Left renal cortex interstitium (tissue), 4 donors: ENCODE measurements at places on chromosomes 1 and 21.

DNA sequence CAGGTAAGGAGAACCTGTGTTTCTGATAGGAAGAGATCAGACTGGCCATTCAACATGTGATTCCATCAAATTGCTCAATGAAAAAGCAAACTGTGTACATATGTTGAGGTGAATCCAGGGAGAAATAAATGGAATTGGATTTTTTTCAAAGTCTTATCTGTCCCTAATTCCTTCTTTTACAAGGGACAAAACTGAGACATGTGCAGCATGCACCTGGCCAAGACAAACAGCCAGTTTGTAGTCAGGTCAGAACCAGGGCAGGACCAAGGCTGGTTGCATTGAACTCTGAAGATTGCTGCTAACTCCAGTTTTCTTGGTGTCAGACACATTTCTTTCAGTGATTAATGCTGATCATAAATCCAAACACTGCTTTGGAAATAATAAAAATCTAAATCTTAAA lies 69.6 kb upstream of the CCDC190 start:
- no peak for DNase-seq

DNA sequence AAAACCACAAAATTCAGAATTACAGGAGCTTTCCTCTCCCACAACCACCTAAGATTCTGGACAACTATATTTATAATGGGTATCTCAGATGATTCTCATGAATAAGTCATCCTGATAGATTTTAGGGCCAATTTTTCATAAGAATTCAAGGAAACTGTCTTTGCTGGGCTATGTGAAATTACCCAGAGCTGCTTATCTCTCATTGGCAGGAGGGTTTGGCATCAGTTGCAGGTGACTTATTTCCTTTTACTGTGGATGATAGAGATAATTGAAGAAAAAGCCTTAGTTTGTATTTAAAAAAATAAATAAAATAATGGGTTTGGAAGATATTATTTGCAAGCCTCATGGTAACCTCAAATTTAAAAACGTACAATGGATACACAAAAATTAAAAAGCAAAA lies 38.2 kb upstream of the WDR26 start:
- no peak for DNase-seq

DNA sequence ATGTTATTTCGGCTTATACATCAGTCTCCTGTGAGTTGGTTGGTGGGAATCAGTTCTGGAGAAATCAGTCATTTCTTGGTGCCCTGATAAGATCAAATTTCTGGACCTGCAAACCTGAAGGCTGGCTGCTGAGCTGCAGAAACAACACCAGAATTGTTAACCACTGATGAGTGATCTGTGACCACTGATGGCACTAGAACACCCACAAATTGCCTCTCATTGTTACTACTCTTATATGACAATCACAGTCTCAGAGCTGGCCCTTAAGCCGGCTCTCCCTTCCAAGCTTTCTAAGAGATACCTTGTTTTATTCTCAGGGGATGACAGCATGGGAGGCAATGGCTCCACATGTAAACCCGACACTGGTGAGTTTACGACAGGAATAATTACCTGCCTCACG lies 1.9 kb downstream of the C1orf162 start:
- no peak for DNase-seq

GRCh38 chr1:19460535-19461219 lies 24.7 kb downstream of the CAPZB start:
- no peak for DNase-seq

GRCh38 chr1:82486969-82487368 lies 686.2 kb downstream of the ADGRL2 start:
- DNase-seq: no peak

DNA sequence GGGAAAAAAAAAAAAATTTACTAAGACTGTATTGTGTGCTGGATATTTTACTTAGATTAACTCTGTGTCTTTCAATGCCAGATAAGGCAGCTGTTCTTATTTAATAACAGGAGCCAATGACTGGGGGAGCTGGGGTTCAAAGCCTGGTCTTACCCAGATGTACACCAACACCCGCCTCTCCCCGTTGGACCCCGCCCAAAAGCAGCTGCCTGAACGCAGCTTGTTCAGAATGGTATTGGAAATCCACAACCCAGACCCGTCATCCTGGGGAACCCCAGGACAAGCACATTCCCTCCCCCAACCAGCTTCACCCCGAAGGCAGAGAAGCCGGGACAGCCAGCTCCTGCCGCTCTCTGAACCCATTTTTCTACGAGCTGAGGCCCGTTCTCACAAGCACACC lies 113.6 kb upstream of the TMPRSS2 start:
- no peak for DNase-seq

GRCh38 chr1:64474665-64475439 lies 4.9 kb downstream of the CACHD1 start:
- DNase-seq: no peak

DNA sequence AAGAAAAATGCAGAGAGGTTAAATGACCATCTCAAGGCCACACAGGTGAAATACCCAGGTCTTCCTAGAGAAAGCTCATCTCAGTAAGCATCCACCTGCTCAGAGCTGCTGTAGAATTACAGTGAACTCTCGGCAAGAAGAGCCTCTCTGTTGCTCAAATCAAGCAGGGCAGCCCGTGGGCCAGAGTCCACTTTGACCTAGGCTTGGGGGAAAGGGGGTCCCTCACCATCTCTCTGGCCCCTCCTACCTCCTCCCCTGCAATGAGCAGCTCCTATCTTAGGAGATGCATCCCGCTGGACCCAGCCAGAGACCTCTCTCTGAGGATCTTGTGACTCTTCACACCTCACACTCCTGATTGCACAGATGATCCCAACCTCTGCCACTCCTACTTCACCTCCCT lies 364.7 kb downstream of the PTPRU start:
- no peak for DNase-seq
